ENCODE measurements at places on chromosomes 1 and 21.

GRCh38 chr1:201228011-201228983, 37.7 kb downstream of the IGFN1 start:
- DNase-seq = no peak
- H3K36me3 ChIP-seq = no peaks in the 10 kb centered on the region
- no peak overlapping the region for H3K27ac ChIP-seq
- H3K4me3 ChIP-seq = no peak overlapping the region
- H3K4me1 ChIP-seq = no peaks in the 10 kb centered on the region
- H3K27me3 ChIP-seq = peaks cover 71% of the 10 kb centered on the region

- H3K4me1 ChIP-seq = peaks cover 20% of the 10 kb centered on the region
- no peak for DNase-seq
- no peaks in the 10 kb centered on the region for H3K27me3 ChIP-seq
- peaks cover 23% of the 10 kb centered on the region for H3K36me3 ChIP-seq
- no peak overlapping the region for H3K4me3 ChIP-seq
These were observed 25.5 kb upstream of the IFNAR1 start for GRCh38 chr21:33299181-33299752.

GRCh38 chr1:115251340-115251748, 86.7 kb downstream of the NGF start:
- DNase-seq = no peak
- no peaks in the 10 kb centered on the region for H3K36me3 ChIP-seq
- H3K27ac ChIP-seq = no peak overlapping the region

- H3K4me1 ChIP-seq = peaks cover 5% of the 10 kb centered on the region
- H3K36me3 ChIP-seq = peaks cover 3% of the 10 kb centered on the region
- DNase-seq = no peak
- peaks cover 27% of the 10 kb centered on the region for H3K27me3 ChIP-seq
- no peak overlapping the region for H3K4me3 ChIP-seq
- H3K27ac ChIP-seq = no peak overlapping the region
These were observed 50.4 kb downstream of the RAP1GAP start for GRCh38 chr1:21618561-21619374.

- no peaks in the 10 kb centered on the region for H3K4me1 ChIP-seq
- no peaks in the 10 kb centered on the region for H3K36me3 ChIP-seq
- peak overlapping the region; percentile 50 for H3K27ac ChIP-seq
These were observed 28.5 kb downstream of the KNCN start for GRCh38 chr1:46522969-46523320.

- H3K4me3 ChIP-seq = no peak overlapping the region
- DNase-seq = no peak
- no peaks in the 10 kb centered on the region for H3K36me3 ChIP-seq
- no peak overlapping the region for H3K27ac ChIP-seq
These were observed 6.4 kb upstream of the BRWD1 start for GRCh38 chr21:39319814-39320332.

DNA sequence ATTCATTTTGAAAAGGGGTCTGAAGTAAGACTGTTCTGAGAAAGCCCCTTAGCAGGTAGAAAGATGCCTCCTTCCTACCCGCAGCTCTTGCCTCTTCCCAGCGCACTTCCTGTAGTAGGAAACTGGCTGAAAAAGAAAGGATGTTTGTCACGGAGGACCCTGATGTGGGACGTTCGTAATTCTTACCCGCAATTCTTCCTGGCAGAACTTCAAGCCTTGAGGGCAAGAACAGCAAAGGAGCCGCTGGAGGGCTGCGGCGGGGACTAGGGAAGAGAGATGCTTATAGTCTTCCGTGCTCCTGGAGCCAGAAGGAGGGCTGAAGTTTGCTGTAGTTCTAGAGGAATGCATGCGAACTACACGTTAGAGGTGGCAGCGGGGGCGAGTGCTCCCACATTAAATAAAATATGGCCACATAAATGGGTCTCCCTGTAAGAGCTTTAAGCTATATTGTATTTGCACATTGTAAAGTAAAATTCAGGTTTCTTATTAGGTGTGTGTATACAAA, 6.3 kb downstream of the C1orf53 start:
- H3K36me3 ChIP-seq = peaks cover 10% of the 10 kb centered on the region
- H3K4me3 ChIP-seq = no peak overlapping the region
- peaks cover 96% of the 10 kb centered on the region for H3K27me3 ChIP-seq
- H3K27ac ChIP-seq = no peak overlapping the region
- no peak for DNase-seq

GRCh38 chr1:185790194-185790735, 56.1 kb downstream of the HMCN1 start:
- H3K36me3 ChIP-seq = no peaks in the 10 kb centered on the region
- no peak overlapping the region for H3K4me3 ChIP-seq
- no peak for DNase-seq
- H3K4me1 ChIP-seq = no peaks in the 10 kb centered on the region
- H3K27ac ChIP-seq = no peak overlapping the region

- no peaks in the 10 kb centered on the region for H3K36me3 ChIP-seq
- DNase-seq = no peak
- H3K4me1 ChIP-seq = no peaks in the 10 kb centered on the region
- peaks cover 9% of the 10 kb centered on the region for H3K27me3 ChIP-seq
- H3K4me3 ChIP-seq = no peak overlapping the region
These were observed 89.0 kb downstream of the SLC16A1 start for GRCh38 chr1:112866981-112867380.

- H3K4me3 ChIP-seq = peak overlapping the region; percentile 90
- H3K27me3 ChIP-seq = peaks cover 6% of the 10 kb centered on the region
- peaks cover 12% of the 10 kb centered on the region for H3K4me1 ChIP-seq
- peak overlapping the region; percentile 57 for H3K27ac ChIP-seq
- no peak for DNase-seq
These were observed 1.4 kb downstream of the SLC22A15 start for GRCh38 chr1:115977499-115978258.

DNA sequence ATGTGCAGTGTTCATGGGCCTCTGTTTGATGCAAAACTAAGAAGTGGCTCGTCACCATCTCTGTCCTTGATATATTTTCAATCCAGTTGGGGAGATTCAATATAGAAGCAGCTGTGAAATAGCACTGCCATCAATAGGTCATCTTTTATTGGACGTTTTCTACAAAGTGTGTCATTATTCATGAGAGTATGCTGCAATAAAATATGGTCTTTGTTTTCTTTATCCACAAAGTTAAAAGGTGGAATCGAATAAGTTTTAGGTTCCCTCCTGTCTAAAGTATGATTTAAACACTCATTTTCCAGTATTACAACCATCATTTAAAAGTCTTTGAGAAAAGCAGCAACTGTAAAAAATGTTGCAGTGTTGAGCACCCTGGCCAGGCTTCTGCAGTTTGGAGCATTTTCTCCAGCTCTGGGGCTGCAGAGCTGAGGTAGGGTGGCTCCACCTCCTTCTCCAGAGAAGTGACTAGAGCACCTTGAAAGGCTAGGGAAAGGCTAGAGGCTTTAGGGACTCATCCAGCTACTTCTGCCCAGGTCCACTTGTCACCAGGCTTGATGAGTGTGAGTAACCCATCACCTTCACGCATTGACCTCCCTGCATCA, 56.5 kb upstream of the DNAH14 start:
- no peaks in the 10 kb centered on the region for H3K27me3 ChIP-seq
- no peaks in the 10 kb centered on the region for H3K36me3 ChIP-seq
- H3K27ac ChIP-seq = no peak overlapping the region
- no peak for DNase-seq

DNA sequence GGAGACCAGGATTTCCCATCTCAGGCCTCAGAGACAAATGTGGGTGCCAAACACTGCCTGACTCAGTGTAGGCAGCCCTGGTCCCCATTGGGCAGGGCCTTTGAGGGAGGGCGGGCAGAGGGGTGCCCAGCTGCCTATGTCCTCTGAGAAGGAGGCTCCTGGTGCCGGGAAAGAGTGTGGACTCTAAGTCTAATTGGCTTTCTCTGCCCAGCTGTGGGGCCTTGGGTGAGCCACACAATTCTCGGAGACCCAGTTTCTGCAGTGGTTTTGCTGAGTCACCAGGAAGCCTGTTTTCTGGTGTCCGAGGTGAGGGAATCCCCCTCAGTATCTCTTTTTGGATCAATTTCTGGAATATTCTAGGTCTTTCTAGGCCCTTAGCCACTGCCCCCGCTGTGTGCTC, 35.3 kb upstream of the ACTL8 start:
- peaks cover 23% of the 10 kb centered on the region for H3K27me3 ChIP-seq
- no peak overlapping the region for H3K27ac ChIP-seq
- H3K36me3 ChIP-seq = peaks cover 3% of the 10 kb centered on the region
- no peak for DNase-seq
- no peaks in the 10 kb centered on the region for H3K4me1 ChIP-seq

GRCh38 chr21:27693376-27693775, 726.5 kb upstream of the ADAMTS5 start:
- no peak overlapping the region for H3K4me3 ChIP-seq
- H3K4me1 ChIP-seq = no peaks in the 10 kb centered on the region
- no peaks in the 10 kb centered on the region for H3K27me3 ChIP-seq
- no peak overlapping the region for H3K27ac ChIP-seq
- no peaks in the 10 kb centered on the region for H3K36me3 ChIP-seq
- DNase-seq = no peak

DNA sequence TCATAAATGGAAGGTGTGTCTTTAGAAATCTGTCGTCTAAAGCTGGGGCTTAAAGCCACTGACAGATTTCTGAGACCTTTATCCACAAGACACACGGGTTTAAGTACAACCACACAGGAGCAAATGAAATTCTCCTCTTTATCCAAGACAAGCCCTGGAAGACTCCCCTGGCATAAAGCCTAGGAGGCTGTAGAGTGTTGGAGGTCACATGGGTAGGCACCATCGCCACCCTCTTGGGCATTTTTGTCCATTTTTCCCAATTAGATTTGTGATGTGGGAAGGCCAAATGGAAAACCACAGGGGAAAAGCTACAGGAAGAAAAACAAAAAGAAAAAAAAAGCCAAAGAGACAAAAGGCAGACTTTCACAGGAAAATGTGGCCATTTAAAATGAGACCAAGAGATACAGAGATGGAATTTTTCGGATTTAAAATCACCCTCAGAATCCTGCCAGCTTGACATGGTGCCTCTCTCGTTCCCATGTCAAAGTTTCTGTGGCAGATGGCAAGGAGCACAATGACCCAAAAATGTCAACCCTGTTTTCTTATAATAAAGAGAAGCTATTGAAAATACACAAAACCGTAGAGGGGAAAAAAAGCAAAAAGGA, 91.9 kb downstream of the PLD5 start:
- no peaks in the 10 kb centered on the region for H3K36me3 ChIP-seq
- no peak overlapping the region for H3K27ac ChIP-seq
- H3K4me1 ChIP-seq = no peaks in the 10 kb centered on the region
- DNase-seq = no peak
- H3K4me3 ChIP-seq = no peak overlapping the region

DNA sequence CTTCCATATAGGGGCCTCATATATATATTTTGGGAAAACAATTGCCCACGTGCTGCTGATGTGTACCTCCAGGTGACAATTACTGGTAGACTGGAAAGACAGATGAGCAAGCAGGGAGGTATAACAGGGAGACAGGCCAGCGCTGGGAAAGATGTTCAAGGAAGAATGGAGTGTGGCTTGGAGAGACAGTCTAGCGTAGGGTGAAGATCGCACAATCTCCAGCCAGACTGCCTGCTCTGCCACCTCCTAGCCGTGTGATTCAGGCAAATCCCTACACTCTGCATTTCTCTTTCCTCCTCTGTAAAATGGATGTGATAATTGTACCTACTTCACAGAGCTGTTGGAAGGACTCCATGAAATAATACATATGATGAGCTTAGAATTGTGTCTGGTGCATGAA, 66.1 kb downstream of the TMCO4 start:
- peaks cover 19% of the 10 kb centered on the region for H3K36me3 ChIP-seq
- H3K4me3 ChIP-seq = no peak overlapping the region
- no peaks in the 10 kb centered on the region for H3K27me3 ChIP-seq
- H3K4me1 ChIP-seq = no peaks in the 10 kb centered on the region
- no peak for DNase-seq

- no peaks in the 10 kb centered on the region for H3K4me1 ChIP-seq
- no peak for DNase-seq
- peaks cover 9% of the 10 kb centered on the region for H3K27me3 ChIP-seq
- H3K27ac ChIP-seq = no peak overlapping the region
- H3K36me3 ChIP-seq = no peaks in the 10 kb centered on the region
- no peak overlapping the region for H3K4me3 ChIP-seq
These were observed 133.7 kb downstream of the COQ8A start for GRCh38 chr1:227073786-227074185.

DNA sequence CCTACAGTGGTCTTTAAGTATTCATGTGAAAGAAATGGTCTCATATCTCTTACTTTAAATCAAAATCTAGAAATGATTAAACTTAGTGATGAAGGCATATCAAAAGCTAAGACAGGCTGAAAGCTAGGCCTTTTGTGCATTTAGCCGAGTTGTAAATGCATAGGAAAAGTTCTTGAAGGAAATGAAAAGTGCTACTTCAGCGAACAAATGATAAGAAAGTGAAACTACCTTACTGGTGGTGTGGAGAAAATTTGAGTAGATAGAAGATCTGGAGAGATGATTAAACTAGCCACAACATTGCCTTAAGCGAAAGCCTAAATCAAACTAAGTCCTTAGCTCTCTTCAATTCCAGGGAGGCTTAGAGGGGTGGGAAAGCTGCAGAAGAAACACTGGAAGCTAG, 147.6 kb downstream of the DSCAM start:
- no peaks in the 10 kb centered on the region for H3K27me3 ChIP-seq
- no peak for DNase-seq
- H3K4me1 ChIP-seq = no peaks in the 10 kb centered on the region
- H3K36me3 ChIP-seq = no peaks in the 10 kb centered on the region
- H3K4me3 ChIP-seq = no peak overlapping the region

- H3K36me3 ChIP-seq = no peaks in the 10 kb centered on the region
- H3K4me3 ChIP-seq = no peak overlapping the region
- no peaks in the 10 kb centered on the region for H3K4me1 ChIP-seq
- no peaks in the 10 kb centered on the region for H3K27me3 ChIP-seq
- H3K27ac ChIP-seq = no peak overlapping the region
These were observed 120.7 kb downstream of the LEPR start for GRCh38 chr1:65541161-65541560.

- H3K36me3 ChIP-seq = no peaks in the 10 kb centered on the region
- H3K4me3 ChIP-seq = no peak overlapping the region
- DNase-seq = no peak
- H3K27me3 ChIP-seq = no peaks in the 10 kb centered on the region
- H3K4me1 ChIP-seq = peaks cover 7% of the 10 kb centered on the region
- no peak overlapping the region for H3K27ac ChIP-seq
These were observed 27.9 kb upstream of the EPHA8 start for GRCh38 chr1:22535399-22535798.

GRCh38 chr1:89912073-89912472, 82.8 kb upstream of the ZNF326 start:
- no peak for DNase-seq
- no peaks in the 10 kb centered on the region for H3K27me3 ChIP-seq
- no peaks in the 10 kb centered on the region for H3K36me3 ChIP-seq

DNA sequence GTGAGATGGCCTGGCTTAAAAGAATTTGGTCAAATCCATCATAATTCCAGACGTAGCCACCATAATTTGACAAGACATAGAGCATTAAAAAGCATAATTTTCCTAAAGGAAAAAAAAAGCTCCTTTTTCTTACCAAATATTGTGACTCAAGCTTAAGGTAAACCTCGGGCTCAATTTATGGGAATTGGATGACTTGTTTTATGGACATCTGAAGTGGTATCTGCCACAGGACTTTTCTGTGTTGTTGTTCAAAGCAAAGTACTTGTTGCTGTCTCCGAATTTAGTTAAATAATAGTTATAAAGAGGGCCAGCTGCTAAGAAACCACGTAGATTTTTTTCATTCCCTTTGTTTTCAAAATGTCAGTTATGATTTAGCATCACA, 1.1 kb downstream of the MPZL1 start:
- H3K36me3 ChIP-seq = no peaks in the 10 kb centered on the region
- H3K27me3 ChIP-seq = no peaks in the 10 kb centered on the region
- no peak for DNase-seq
- H3K27ac ChIP-seq = no peak overlapping the region
- peak overlapping the region; percentile 80 for H3K4me3 ChIP-seq
- peaks cover 4% of the 10 kb centered on the region for H3K4me1 ChIP-seq

Data from effector memory CD8-positive, alpha-beta T cell (primary cell).